ENCODE measurements at places on chromosomes 6 and 20.

DNA sequence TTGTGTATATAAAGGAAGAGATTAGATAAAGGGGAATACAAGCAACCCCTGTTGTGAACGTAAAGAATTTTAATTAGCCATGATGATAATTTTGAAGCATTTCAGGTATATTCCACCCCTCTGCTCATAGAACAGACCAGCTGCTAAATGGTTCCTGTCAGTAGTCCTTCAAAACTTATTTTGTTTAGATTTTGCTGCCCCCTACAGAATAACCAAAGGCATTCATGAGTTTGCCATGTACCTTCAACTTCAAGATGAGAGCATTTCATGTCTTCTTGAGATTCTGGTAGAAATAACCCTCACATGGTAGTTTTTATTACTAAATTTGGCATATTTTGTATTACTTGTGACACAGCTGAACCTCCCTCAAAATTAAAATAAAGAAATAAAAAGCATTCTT lies 1586.7 kb downstream of the HACE1 start:
- DNase-seq: no peak

DNA sequence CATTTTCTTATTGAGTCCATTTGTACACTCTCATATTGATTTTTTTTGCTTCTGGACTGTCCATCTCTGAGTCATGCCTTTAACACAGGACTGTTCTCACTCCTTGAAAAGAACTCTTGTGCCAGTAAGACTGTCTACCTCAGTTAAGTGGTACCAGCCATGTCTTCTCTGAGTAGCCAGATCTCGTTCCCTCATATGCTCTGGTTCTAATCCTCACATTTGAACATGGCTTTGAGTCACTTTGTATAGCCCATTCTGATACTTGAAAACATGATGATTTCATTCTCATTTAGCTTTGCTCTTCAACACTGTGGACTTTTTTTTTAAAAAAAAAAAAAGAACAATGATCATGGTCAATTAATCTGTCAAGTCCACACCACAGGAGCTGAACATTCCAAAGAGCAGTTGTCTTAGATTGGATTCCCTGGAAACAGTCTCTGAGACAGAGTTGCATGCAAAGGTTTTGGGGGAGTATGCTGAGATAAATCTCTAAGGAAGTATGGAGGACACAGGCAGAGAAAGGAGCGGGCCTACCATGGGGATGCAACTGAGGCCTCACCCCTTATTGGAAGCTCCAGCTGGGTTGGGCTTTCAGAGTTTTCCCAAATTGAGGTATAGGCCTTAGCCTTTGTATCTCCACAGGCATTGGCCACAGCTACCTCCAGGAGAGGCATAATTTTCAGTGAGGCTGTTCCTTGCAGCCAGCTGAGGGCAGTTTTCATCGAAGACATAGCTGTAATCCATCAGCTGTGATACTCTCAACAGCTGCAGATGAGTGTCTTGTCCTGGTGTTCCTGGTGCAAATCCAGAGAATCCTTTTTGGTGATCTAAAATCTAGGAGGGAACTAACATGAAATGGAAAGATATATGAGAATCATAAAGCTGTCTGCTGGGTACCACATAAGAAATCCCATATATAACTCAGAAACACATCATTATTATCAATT lies 6.0 kb upstream of the PTCHD4 start:
- no peak for DNase-seq

DNA sequence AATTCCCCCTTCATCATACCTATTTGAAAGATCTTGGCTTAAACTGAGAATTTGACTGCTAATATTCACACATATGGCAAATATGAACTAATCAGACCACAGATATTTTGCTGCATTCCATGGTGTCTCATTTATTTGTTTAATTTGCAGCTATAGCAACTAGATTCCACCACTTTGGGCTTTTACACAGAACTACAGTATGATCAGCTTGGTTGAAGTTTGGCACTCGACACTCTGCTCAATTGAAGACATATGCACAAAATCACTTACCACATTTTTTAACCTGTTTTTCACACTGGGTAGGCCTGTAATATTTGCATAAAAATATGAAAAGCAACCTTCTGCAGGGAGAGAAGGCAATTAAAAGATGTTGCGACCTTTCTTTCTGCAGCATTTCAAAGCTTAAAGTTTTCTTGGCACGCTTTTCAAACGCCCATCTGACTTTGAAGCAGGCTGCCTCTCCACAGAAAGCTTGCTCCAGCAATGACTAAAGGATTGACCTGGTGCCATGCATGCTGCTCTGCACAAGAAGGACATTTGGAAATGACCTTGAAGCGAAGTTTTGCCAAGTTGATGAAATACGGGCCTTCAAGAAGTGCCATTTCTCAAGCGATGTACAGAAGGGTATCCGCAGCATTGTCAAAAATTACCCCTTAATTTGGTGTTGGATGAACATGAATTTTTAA lies 126.7 kb downstream of the AIG1 start:
- no peak for DNase-seq

- DNase-seq: no peak
These were observed 6.4 kb downstream of the CLPS start for GRCh38 chr6:35790683-35791082.

GRCh38 chr6:23823421-23823820 lies 302.6 kb upstream of the NRSN1 start:
- DNase-seq: no peak

DNA sequence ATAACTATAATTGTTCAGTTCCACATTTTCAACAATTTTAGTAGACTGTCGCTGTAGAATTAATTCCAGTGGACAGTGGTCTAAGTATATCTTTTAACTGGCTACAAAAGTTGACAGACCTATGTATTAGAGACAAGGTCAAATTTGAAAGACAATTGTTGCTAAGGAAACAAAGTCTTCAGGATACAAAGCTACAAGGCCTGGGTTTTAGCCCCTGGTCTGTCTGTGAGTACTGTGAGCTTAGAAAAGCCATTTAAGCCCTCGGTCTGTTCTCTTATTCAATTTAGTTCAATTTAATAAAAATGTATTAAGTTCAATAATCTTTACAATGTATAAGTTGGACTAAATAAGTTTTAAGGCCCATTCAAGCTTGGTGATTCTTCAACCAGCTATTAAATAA lies 352.5 kb downstream of the HDGFL1 start:
- no peak for DNase-seq

GRCh38 chr6:123420512-123420911 lies 216.2 kb downstream of the TRDN start:
- DNase-seq: no peak

GRCh38 chr6:38638941-38639497 lies 710 bp downstream of the BTBD9 start:
- peak; percentile 52 for DNase-seq

- DNase-seq: no peak
These were observed 199.3 kb downstream of the TFAP2C start for GRCh38 chr20:56828402-56828801.

DNA sequence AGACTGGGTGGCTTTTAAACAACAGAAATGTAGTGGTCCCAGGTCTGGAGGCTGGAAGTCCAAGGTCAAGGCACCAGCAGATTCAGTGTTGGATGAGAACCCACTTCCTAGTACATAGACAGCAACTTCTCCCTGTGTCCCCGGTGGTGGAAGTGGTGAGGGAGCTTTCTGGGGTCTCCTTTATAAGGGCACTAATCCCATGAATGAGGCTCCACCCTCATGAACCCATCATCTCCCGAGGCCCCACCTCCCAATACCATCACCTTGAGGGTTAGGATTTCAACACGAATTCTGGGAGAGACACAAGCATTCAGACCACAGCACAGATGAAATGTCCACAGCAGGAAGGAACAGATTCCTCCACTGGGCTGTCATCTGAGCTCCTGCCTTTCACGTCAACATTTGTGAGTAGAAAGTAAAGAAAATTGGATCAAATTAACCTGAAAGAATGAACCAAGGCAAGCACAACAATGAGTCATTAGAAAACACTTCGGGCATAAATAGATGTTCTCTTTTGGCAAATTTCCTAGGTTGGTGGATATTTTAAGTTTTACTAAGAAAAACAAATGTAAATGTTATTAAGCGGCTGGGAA lies 130.7 kb downstream of the RNASET2 start:
- no peak for DNase-seq

GRCh38 chr20:11652128-11652527 lies 265.6 kb upstream of the BTBD3 start:
- no peak for DNase-seq

GRCh38 chr20:50737352-50737751 lies 6.0 kb downstream of the PARD6B start:
- no peak for DNase-seq

DNA sequence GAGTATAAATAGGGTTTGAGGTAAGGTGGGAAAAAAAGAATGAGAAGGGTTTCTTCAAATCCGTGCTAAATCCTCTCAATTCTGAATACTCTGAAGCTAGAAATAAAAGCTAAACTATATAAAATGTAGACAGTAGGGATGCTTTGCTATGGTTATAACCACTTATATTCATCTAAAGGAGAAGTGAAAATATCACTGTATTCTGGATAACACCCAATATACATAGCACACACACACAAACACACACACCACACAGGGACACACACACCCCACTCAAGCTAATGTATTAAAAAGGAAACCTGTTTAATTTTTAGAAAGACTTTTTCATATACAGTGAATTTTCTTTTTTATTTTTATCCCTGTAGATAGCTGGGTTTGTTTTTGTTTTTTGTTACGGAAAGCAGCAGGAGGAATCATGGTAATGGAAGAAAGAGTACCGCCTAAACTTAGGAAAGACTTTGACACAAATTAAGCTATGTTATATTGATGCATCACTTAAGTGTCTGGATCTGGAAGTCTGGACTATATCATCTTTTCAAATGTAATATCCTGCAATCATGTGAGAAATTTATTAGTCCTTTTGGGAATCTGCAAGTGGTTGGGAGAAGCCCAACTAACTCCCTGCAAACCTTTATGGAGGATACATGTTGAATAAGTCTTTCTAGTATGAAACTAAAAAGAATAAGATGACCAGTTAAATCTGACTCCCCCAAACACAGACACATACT lies 68.4 kb upstream of the FABP7 start:
- DNase-seq: no peak

DNA sequence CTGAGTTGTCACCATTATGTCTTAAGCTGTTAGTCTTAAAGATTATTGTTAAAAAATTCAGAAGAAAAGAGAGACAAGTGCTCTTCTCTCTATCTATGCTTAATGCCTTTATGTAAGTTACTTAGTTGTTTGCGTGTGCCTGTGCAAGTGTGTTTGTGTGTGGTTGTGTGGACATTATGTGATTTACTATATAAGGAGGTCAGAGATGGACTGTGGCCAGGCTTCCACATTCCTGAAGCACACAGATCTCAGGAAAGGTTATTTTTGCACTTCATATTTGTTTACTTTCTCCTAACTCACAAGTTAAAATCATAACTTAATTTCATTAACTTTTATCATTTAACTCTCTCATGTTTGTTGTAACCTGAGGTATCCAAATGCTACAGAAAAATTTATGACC lies 14.5 kb downstream of the ENPP4 start:
- no peak for DNase-seq

- no peak for DNase-seq
These were observed 443.7 kb upstream of the BTBD3 start for GRCh38 chr20:11473983-11474382.

- DNase-seq: no peak
These were observed 2.4 kb upstream of the CST1 start for GRCh38 chr20:23753194-23753548.

DNA sequence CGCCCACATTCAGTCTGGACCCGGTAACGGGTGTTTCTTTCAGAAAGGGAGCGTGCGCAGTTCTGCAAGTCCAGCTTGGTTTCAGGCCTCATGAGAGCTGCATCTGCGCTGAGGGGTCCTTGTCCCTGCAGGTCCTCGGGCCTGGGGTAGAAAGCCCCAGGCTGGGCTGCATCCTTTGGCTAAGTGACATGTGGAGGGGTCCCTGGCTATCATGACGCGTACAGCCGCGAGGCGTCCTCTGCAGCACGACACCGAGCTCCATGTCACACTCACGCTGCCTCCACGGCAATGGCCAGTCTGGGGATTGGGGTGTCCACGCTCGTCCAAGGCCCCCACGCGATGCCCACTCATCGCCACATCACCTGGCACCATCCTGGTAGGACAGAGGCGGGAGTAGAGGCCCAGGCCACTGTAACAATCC lies 1.7 kb upstream of the KIF25 start:
- no peak for DNase-seq

GRCh38 chr6:128494440-128494839 lies 26.0 kb downstream of the PTPRK start:
- DNase-seq: no peak

- no peak for DNase-seq
These were observed 22.0 kb upstream of the MAFB start for GRCh38 chr20:40711079-40711478.

DNA sequence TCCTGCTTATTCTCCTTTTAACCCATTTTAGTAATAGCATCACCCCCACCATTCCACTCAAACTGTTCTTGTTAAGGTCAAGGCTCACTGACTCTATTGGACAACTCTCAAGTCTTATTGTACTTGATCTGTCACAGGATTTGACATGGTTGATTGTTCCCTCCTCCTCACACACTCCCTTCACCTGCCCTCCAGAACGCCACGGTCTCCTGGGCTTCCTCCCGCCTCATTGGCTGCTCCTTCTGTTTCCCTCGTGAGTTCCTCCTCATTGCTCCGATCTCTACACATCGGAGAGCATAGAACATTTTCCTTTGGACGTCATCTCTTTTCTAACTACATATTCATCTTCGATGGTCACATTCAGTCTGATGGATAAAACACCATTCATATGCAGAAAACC lies 55.1 kb downstream of the STMND1 start:
- DNase-seq: no peak

GRCh38 chr6:113094779-113095178 lies 747.6 kb downstream of the RFPL4B start:
- DNase-seq: no peak

DNA sequence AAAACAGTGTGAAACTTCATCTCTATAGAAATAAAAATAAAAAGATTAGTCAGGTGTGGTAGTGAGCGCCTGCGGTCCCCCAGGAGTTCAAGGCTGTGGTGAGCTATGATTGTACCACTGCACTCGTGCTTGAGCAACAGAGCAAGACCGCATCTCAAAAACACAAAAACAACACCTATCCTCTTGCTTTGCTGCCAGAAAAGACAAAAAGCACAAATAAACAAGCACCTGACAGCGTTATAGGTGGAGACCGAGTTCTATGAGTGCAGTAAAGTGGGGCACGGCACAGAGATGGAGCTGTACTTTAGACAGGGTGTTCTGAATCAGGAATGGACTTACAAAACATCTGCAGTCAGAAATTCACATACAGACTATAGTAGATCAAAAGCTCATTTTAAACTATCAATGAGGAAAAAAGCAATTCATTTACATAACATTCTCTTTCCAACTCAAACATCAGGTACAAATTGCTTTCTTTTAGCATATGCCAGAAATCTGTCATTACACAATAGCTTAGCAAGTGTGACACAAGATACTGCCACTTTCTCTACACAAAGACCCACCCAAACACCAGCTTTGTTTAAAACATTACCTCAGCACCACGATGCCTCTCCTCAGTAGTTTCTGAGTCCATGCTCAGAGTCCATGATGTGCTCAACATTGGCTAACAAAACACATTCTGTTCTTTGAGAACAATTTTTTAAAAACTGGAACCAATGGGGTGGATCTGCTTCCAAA lies 10.1 kb downstream of the EZR start:
- no peak for DNase-seq
